ENCODE measurements at places on chromosomes 3 and 15.

- no peak for DNase-seq
These were observed 108.0 kb downstream of the SENP2 start for GRCh38 chr3:185693985-185694653.

DNA sequence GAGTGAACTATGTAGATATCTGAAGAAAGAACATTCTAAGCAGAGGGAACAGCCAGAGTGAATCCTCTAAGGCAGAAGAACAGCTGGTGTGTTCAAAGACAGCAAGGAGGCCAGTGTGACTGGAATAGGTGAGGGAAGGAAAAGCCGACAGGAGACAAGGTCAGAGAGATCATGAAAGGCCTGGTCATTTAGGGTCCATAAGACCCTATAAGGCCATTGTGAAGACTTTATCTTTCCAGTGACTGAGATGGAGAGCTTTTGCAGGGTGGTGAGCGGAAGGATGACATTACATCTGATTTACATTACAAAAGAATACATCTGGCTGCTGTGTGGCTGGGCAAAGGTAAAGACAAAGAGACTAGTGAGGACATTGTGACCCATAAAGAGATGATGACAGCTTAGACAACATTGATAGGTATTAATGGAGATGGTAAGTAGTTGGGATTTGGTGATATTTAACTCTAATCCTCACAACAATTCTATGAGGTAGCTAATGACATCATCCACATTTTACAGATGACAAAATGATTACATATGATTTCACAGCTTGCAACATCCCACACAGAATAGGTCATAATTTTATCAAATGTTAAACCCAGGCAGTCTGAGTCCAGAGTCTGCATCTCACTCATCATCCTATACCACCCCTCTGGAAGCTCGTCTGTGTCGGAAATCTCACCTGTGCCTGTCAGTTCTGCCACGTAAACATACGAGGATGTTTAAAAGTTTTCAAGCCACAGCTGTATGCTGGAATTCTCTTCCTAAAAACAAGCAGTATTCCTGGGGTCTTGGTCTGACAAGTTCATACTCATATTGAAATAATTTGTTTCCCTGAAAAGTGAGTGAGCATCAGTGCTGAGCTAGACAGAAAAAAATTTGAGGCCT, 70.2 kb upstream of the PIK3R4 start:
- no peak for DNase-seq

GRCh38 chr3:147904421-147904820, 495.3 kb downstream of the ZIC1 start:
- DNase-seq, result no peak

- DNase-seq, result no peak
These were observed 278.0 kb downstream of the FOXP1 start for GRCh38 chr3:71305231-71306206.

GRCh38 chr3:161770484-161771386, 274.1 kb downstream of the OTOL1 start:
- DNase-seq, result no peak

- DNase-seq, result no peak
These were observed 18.1 kb downstream of the H1-8 start for GRCh38 chr3:129560911-129561594.

GRCh38 chr3:29649815-29650547, 369.1 kb downstream of the RBMS3 start:
- DNase-seq, result peak; percentile 11

GRCh38 chr15:48866141-48866563, 11.8 kb upstream of the EID1 start:
- DNase-seq, result no peak

- DNase-seq, result no peak
These were observed 83.3 kb downstream of the SCN11A start for GRCh38 chr3:38968403-38968802.

GRCh38 chr15:36577082-36577481, 2.3 kb upstream of the CDIN1 start:
- DNase-seq, result no peak

GRCh38 chr3:28316226-28316625, 32.3 kb upstream of the ZCWPW2 start:
- DNase-seq, result no peak

GRCh38 chr3:72149645-72150300, 364.8 kb upstream of the PROK2 start:
- DNase-seq, result no peak

- DNase-seq, result no peak
These were observed 24.7 kb downstream of the KAT2B start for GRCh38 chr3:20064796-20065564.

DNA sequence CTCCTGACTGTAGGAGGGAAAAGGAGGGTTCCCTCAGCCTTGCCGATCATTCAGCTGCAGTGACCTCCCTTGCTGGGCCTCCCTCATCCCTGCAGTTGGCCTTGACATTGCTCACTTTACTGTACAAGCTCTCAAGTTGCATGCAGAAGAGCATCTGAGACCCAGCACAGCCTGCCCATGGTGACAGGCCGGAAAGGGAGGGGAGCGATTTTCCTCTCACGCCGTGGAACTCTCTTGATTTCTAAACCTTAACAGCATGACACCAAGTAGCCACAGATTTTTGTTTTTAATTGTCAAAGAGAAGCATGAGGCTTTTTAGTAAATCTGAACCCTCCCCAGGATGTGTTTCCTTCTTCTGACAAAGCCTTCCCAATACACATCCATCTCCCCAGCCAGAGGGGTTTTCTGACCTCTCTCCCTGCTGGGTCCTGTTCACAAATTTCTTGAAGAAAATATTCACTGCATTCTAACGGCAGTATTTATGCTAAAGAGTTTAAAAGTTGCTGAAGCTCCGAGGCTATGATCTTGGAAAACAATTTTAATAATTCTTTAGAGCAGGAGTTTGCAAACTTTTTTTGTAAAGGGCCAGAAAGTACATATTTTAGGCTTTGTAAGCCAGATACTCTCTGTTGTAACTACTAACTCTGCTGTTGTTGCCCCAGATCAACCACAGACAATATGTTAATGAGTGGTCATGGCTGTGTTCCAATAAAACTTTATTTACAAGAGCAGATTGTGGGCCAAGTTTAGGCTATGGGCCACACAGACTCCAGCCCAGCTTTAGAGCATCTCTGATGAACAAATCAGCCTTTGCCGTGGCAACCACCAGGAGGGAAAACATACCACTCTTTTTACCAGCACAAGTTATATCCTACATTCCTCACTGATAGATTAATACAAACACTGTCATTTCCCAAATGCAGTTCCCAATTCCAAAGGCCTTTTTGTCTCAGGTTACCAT, 34.8 kb downstream of the LMCD1 start:
- no peak for DNase-seq

DNA sequence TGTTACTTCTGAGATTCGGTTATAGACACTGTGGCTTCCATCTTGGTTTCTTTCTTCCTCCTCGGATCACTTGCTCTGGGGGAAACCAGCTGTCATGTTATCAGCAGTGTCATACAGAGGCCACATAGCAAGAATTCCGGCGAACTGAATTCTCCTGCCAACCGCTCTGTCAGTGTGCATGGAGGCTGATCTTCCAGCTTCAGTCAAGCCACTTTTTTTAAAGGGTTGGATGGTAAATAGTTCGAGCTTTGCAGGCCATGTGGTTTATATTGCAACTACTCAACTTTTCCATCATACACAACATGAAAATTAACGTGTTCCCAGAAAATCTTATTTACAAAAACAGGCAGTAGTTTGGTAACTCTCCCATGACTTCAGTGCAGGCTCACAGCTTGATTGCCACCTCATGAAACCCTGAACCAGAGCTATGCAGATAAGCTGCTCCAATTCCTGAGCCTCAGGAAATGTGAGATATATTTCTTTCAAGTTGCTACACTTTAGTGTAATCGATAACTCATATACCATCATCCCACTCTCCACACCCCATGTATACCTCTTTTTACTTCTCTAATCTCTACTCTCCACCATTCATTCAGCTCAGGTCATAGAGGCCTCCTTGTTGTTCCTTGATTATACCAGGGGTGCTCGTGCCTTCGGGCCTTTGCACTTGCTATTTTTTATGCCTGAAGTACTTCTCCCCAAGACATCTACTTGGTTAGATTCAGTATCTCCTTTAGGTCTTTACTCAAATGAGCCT, 7.2 kb downstream of the RPL22L1 start:
- DNase-seq, result no peak

DNA sequence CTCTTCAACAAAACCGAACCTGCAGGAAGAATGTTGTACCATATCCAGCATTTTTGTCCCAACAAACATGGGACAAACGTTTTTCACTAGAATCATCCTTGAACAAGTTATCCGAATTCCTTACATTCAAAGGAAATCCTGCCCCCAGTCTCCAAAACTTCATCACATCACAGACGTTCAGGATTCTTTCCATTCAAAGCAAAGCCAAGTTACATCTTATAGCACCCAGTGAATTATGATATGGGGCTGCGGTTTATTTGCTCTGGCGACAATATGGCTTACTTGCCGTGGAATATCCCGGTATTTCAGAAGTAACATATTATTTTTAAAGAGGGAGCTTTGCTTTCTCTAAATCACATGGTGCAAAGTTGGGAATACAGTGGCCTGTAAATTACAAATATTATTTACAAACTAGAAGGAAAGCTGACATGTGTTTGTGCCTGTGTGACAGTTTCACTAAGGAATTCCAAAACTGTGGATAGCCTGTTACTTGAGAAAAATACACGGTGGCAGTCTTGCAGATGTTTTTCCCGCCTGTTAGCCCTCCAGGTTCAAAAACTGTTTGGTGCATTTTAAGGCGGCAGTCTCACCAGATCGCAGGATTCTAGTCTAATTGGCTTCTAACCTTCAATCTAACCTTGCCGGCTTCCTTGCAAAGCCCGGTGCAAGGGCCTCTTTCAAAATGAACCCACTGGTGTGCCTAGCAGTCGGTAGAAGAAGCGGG, 736 bp upstream of the MBNL1 start:
- no peak for DNase-seq

DNA sequence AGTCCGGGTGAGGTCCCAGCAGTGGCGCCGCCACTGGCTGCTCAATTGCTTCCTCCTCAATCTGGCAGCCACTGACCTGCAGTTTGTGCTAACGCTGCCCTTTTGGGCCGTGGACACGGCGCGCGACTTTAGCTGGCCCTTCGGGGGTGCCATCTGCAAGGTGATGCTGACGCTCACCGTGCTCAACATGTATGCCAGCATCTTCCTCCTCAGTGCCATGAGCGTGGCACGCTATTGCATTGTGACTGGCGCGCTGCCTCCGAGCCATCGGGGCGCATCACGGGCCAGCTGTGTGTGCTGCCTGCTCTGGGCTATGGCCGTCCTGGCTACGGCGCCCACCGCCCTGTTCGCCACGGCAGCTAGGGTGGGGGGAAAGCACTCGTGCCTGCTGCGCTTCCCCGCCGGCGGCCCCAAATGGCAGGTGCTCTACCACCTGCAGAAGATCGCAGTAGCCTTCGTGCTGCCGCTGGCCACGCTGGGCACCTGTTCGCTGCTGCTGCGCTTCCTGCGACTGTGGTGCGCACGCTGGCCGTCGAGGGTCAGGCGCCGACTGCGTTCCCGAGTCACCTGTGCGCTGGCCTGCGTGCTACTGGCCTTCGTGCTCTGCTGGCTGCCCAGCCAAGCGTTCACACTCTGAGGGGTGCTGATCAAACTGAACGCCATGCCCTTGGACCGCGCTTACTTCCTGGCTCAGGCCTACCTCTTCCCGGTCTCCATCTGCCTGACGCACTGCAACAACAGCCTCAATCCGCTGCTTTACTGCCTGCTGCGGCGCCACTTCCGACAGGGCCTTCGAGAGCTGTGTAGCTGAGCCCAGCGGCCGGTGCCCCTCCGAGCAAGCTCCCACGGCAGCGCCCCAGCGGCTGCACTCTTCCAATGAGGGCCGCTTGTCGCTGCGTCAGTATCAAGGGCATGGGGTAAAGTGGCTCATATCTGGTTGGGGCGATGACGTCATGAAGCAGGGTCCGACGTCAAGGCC, 20.3 kb upstream of the ADAMTS7 start:
- DNase-seq, result no peak

- peak; percentile 50 for DNase-seq
These were observed 20.4 kb downstream of the RARRES1 start for GRCh38 chr3:158711886-158712285.

GRCh38 chr3:4765212-4765611, 214.0 kb upstream of the BHLHE40 start:
- no peak for DNase-seq

DNA sequence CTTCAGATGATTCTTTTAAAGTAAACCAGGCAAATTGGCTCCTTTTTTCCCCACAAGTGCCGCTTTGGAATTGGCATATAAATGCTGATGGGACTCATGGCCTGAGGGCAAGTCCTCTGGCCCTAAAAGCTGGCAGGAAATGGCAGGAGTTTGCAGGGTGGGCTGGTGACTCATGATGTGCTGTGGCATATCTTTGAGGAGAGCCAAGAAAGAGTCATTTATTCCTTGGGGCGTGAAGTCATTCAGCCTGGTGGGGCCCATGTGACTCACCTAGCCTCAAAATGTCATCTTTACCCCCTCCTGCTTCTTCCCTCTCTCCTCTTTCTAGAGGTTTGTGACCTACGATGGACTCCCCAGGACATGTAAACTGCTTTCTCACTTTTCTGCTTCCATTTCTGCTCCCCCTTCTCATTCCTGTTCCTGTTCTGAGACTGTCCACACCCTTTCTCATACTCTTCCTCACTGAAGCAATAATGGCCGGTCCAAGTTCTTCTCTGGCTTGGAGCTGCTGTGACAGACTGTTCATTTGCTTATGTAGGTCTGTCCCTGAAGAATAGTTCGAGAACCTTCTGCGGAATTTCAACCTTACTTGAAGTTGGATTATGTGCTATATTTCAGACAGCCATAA, 326.1 kb downstream of the SATB1 start:
- DNase-seq, result peak; percentile 60

GRCh38 chr3:105691053-105691452, 177.8 kb downstream of the CBLB start:
- no peak for DNase-seq

DNA sequence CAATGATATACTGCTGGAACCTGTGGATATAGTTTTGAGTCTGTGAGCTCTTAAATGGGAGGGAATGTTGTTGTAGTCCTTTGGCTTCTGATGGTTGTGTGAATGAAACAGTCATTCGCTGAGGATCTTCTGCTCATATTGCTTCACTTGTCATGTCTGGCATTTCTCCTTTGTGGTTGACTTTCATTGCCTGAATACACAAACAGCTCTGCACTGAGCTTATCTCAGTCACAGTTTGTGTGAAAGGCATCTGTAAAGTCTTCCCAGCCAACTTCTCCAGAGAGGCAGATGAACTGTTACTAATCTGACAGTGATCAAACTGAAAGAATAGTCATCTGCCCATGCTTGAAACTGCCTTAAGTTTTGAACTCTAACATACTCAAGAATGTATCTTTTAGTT, 59.8 kb downstream of the TMED3 start:
- no peak for DNase-seq

DNA sequence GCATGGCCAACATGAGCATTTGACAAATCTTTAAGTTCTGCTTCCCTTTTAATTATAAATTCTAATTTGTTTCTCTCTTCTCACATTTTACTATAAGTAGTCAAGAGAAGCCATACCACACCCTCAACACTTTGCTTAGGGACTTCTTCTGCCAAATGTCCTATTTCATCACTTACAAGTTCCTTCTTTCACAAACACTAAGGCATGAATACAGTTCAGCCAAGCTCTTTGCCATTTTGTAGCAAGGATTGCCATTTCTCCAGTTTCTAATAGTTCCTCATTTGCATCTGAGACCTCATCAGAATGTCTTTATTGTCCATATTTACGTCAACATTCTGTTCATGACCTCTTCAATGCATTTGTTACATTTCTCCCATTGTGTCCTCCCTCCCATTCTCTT, 29.4 kb downstream of the SLC22A14 start:
- DNase-seq, result no peak
